ENCODE measurements at places on chromosomes 3 and 15. TPM values are rescaled to one million over a fixed set of nuclear protein-coding genes. Genes with fewer than 3 reads are reported as not detected.

Gene TIMP4
- 14.6 TPM for total RNA-seq

Gene ECE2
- total RNA-seq: not detected

Gene FXR1
- total RNA-seq: 87.8 TPM

Gene RBPMS2
- 8.4 TPM for total RNA-seq

Gene PPARG
- total RNA-seq: 40.6 TPM

Gene COL6A5
- not detected for total RNA-seq

Gene COLQ
- total RNA-seq: 0.44 TPM

Gene IMPG2
- not detected for total RNA-seq

Gene EPHA3
- not detected for total RNA-seq

Gene CELSR3
- 4.4 TPM for total RNA-seq

Gene ISL2
- 3.9 TPM for total RNA-seq

Gene GOLGA8T
- 0.66 TPM for total RNA-seq

Gene ARHGEF26
- total RNA-seq: 7.8 TPM

Gene RARB
- total RNA-seq: 6.6 TPM

Gene C3orf22
- total RNA-seq: not detected

Data from A549 treated with DMSO at 1 μM for 4 hours (cell line).